Mesenchymal stem cell (in vitro differentiated cells and primary cell): ENCODE measurements at places on chromosomes 5 and 9.

DNA sequence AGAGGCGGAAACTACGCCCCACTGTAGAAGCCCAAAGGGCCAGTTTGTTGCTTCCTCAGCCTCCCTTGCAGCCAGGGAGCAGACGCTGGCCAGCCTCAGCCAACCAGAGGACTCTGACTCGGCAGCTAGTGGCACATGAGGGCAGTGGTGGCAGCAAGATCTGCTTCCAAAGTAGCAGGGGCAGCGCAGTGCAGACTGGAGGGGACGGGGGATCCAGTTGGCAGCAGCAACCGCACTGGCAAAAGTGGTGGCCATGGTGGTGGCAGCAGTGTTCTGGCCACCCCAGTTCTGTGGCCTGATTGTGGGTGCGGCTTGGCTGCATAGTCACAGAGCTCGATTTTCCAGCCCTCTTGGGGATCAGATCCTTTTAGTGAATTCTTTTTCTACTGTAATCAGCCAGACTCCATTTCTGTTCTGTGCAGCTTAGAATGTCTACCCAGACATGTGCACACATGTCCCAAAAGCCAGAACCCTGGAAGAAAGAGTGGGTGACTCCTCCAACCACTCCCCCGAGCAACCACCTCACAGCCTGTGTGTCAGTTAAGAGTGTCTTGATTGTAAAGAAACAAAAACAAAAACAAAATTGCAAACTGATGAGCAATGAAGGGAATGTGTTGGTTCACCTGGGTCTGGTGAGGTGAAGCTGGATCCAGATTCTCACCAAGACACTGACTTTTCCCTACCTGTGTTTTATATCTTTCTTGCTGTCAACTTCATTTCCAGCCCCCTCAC is 11.0 kb upstream of the ZBTB43 start:
- H3K4me1 ChIP-seq, result peaks cover 14% of the 10 kb centered on the region
- H3K27me3 ChIP-seq, result no peaks in the 10 kb centered on the region
- DNase-seq, result no peak
- H3K27ac ChIP-seq, result no peak overlapping the region
- no peak overlapping the region for H3K4me3 ChIP-seq

- peak; percentile 98 for DNase-seq
- H3K27ac ChIP-seq, result peak overlapping the region; percentile 85
- no peak overlapping the region for H3K4me3 ChIP-seq
- H3K36me3 ChIP-seq, result no peaks in the 10 kb centered on the region
- peaks cover 10% of the 10 kb centered on the region for H3K4me1 ChIP-seq
These were observed 280.2 kb downstream of the SEMA5A start for GRCh38 chr5:9265441-9266287.

DNA sequence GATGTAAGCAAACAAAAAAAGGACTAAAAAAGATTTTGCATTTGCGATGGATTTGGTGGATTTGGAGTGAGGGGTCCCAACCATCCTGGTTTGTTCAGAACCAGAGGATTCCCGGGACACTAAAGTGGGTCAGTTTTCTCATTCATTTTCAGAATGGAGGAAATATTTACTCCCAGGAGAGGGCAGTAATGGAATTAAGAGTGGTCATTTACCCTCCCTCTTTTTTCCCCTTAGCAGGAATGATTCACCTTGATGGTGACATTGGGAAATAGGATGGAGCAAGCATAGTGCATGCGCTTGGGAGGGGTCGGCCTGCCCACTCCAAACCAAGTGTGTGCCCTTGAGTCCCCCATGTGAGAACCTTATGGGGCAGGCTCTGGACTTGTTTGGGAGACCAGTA is 164.2 kb upstream of the PUM3 start:
- H3K36me3 ChIP-seq, result no peaks in the 10 kb centered on the region
- no peaks in the 10 kb centered on the region for H3K4me1 ChIP-seq
- no peaks in the 10 kb centered on the region for H3K27me3 ChIP-seq
- DNase-seq, result no peak

GRCh38 chr5:61994171-61994570 is 311.8 kb upstream of the KIF2A start:
- H3K27me3 ChIP-seq, result no peaks in the 10 kb centered on the region
- H3K4me3 ChIP-seq, result no peak overlapping the region
- H3K27ac ChIP-seq, result no peak overlapping the region
- peaks cover 2% of the 10 kb centered on the region for H3K4me1 ChIP-seq
- no peaks in the 10 kb centered on the region for H3K36me3 ChIP-seq
- DNase-seq, result no peak

DNA sequence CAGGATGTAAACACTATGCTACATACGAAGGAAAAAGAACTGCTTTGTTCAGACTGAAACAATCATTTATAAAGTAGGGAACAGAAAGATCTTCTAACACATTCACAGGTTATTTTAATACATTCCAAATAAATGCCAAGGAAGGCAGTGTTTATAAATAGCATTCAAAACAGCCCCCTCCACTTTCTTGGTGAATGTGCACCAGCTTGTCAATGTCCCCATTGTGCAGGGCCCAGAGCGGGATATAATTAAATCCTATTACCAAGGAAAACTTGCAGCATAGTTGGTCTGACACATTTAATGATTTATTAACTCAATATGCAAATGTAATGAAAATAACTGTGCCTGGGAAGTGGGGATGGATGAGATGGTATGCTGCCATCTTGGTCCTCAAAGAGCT is 135.9 kb upstream of the RAD23B start:
- H3K27ac ChIP-seq, result no peak overlapping the region
- H3K4me1 ChIP-seq, result no peaks in the 10 kb centered on the region
- no peak overlapping the region for H3K4me3 ChIP-seq

- H3K27me3 ChIP-seq, result peaks cover 2% of the 10 kb centered on the region
- no peaks in the 10 kb centered on the region for H3K4me1 ChIP-seq
- no peak overlapping the region for H3K4me3 ChIP-seq
- no peak for DNase-seq
- H3K27ac ChIP-seq, result no peak overlapping the region
These were observed 317.0 kb downstream of the NSG2 start for GRCh38 chr5:174362514-174362913.

DNA sequence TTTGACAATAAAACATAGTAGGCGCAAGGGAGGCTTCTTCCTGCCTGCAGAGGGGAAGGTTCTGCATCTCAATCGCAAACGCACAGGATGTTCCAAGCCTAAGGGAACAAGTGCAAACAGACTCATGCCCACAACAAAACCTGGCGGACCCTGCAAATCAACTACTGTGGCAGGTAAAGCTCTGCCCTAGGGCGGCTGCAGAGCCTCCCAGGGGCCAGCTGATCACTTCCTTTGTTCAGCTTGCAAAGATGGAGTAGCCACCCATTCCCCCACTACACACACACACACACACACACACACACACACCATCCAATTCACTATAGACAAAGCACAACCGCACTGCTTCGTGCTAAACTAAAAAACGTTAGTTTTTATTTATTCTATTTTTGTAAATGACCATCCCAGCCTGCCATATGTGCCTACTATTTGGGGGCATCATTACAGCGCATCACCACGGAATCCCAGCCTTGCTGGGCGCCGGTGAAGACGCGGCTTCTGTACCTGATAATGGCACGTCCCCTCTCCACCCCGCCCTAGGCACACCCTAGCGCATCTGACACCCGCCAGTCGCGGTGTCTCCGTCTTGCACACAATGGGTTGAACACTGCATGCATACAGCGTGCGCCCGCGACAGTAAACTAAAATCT is 57.6 kb downstream of the DPYSL3 start:
- H3K4me1 ChIP-seq, result peaks cover 13% of the 10 kb centered on the region
- peak overlapping the region; percentile 89 for H3K4me3 ChIP-seq
- H3K27me3 ChIP-seq, result peaks cover 5% of the 10 kb centered on the region
- H3K27ac ChIP-seq, result no peak overlapping the region
- no peak for DNase-seq

DNA sequence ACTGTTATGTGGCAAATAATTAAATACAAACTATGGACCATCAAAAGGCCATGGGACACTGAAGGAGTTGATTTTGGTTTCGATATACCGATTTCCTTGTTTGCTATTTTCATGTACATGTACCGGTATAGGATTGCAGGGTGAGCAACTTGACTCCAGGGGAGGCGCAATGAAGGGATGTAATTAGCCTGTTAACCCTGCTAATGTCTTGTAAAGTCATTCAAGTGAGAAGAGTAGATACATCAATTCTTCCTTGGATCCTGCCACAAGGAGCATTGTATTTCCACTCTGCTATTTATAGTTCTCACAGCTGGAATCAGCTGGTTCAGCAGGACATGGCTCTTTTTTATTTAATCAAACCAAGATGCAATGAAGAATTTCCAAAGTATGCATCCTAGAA is 102.0 kb downstream of the STK32A start:
- H3K4me1 ChIP-seq, result no peaks in the 10 kb centered on the region
- no peak overlapping the region for H3K27ac ChIP-seq
- H3K27me3 ChIP-seq, result no peaks in the 10 kb centered on the region
- H3K4me3 ChIP-seq, result no peak overlapping the region

GRCh38 chr9:124045076-124045829 is 33.7 kb downstream of the LHX2 start:
- H3K36me3 ChIP-seq, result no peaks in the 10 kb centered on the region
- H3K27ac ChIP-seq, result no peak overlapping the region
- H3K27me3 ChIP-seq, result peaks cover 40% of the 10 kb centered on the region
- H3K4me1 ChIP-seq, result peaks cover 19% of the 10 kb centered on the region
- H3K4me3 ChIP-seq, result peak overlapping the region; percentile 34
